Urothelium cell line (cell line): ENCODE measurements at places on chromosomes 7 and 10.

GRCh38 chr7:35753761-35754603 lies 46.9 kb upstream of the SEPTIN7 start:
- no peak for DNase-seq

GRCh38 chr7:111433426-111433825 lies 128.9 kb downstream of the IMMP2L start:
- DNase-seq = no peak

DNA sequence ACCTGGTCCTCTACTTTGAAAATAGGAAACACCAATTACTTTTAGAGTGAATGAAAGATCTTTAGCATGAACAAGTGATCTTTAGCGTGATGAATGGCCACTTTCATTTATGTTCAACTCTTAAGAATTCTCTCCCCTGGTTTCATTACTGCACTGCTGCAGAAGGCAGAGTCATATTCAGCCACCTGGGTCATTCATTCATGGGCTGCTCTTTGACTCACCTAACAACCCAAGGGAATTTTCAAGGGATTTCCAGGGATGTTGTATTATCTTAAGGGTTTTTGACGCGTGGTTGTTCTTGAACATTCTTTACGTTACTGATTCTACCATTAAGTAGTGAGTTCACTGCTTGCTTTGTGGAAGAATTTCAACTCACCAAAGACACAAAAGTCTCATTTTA lies 87.3 kb upstream of the STK17A start:
- no peak for DNase-seq

DNA sequence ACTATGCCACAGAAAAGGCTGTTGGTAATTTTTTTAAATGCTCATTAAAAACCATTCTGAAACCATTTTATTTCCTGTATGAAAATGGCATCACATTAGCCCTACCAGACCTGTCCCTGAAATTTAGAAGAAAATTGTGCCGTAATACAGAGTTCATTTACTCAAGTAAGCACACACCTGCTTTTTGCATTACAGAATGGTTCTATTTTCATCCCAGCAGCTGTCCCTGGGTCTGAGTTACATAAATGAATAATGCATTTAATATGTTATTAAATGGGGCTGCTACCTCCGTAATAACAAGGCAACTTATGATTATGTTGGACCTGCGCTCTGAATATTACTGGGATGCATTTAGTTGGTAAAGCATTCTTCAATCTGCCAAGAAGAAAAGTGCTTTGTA lies 508.9 kb downstream of the SORCS1 start:
- no peak for DNase-seq

DNA sequence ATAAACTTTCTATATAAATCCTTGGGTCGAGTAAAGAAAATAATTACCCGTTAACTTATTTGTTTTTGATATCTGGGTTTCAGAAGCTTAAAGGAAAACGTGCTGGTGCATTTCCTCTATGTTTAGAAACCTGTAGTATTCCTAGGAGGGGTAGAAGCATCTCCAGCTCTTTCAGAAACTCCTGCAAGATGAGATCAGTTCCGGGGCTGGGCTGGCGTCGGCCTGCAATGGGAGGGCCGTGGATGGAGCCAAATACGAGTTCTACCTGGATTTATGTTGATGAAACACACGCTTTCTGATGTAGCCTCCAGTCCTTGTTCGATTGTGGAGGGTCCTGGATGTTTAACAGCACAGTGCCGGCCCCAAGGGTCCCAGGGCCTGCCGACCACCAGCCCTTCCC lies 35.8 kb upstream of the DIP2C start:
- DNase-seq = no peak
